ENCODE measurements at places on chromosomes 2 and 18. TPM values are rescaled to one million over a fixed set of nuclear protein-coding genes. Genes with fewer than 3 reads are reported as not detected.

- peak; percentile 93 for DNase-seq
These were observed at the start of gene MBOAT2 for GRCh38 chr2:9003616-9004337. Gene MBOAT2, minus strand, starts transcription at chr2:9003684. Its CDS starts 70 bp downstream, at chr2:9003614.

COLEC12 gene
- 25.9 TPM for total RNA-seq

DNA sequence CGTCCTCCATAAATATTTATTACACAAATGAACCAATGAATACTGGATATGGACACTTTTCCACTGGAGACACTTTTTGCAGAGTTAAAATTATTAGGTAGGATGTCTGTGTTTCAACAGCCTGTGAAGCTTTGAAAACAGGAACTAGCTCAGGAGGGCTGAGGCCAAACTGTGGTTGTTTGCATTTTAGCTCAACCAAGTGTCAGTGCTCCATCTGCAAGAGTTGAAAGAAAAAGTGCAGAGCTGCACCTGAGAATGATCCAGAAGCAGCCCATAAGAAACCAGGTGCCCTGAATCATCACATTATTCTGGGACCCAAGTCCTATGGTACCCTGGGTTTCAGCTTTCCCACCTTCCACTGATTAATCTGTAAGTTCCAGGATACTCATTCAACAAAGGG, 180.4 kb downstream of the TRIB2 start:
- DNase-seq, result no peak

DNA sequence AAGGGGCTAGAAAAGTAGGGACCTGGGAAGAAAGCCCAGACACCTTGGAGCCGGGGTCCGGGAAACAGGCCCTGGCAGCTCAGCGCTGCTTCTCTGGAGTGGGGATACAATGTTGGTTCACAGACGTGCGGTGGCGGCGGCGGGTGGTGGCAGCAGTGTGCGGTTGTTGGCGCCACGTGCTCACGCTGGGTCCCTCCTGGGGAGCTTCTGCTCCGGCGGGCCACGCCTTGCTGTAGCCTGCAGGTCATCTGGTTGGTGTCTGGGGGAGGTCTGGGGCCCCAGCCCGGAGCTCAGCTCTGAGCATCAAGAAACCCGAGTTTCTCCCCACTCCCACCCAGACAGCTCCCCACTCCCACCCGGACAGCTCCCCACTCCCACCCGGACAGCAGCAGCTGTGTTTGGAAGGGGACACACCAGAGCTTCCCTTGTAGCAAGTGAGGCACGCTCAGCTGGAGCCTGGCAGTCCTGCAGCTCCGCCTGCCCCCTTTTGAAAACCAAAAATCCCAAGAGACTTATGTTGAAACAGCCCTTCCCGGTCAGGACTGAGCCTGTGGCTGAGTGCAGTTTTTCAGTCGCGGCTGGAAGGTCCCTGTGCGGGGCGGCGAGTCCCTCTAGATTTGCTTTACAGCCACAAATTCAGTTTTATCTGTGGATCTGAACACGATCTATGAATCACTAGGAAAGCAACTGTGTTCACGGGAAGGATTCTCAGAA, 46.9 kb downstream of the NFATC1 start:
- DNase-seq, result peak; percentile 38

DNA sequence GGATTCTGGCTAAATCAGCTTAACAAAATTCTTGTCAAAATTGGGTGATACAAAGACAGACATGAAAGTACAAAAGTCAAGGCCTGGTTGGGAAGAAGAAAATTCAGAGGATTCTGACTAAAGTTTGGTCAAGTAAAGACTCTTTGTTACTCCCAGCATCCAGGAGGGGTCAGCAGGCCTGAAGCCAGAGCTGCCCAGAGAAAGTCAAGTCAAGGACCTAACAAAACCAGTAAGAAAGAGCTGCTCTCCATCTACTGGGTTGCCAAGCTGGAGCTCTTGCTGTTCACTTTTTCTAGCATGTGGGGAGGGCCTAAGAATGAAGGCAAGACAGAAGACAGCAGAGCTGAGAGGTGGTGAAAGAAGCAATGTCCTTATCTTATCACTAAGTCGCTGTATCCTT, 143.3 kb downstream of the C1D start:
- DNase-seq, result no peak

DNA sequence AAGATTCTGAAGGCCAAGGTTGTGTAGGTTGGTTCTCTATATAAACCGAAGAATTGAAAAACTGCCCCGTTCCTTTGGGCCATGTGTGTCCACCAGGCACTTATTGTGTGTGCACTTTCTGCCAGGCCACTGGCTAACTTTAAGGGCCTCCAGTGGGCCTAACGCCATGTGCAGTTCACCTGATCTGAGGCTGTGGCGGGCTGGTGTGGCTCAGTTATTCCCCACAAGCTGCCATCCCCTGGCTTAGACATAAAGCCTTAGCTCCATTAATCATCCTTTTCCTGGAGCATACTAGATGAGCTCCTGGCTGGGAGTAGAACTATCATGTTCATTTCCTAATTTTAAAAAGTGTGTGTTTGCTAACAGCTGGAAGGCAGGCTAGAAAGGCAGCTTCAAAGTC, 304.1 kb upstream of the TNP1 start:
- no peak for DNase-seq

DNA sequence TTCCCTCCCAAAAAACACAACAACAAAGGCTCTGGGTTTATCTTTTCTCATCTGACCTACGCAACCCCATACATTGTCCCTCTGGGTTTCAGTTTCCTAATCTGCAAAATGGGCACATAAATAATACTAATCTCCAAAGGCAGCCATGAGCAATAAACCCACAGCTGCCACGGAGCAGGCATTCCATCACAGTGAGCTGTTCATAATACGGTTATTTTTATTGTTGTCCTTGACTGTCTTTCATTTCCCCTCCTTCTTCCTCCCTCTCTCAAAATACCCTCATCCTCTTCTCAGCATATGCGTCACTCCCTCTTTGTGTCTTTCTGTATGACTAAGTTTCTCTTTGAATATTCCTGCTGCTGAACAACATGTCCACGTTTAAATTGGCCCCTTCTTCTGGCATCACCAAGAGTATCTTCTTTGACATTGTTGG, 129.8 kb upstream of the CAB39 start:
- DNase-seq, result no peak

KLF11 gene
- total RNA-seq, result 5.8 TPM

DNA sequence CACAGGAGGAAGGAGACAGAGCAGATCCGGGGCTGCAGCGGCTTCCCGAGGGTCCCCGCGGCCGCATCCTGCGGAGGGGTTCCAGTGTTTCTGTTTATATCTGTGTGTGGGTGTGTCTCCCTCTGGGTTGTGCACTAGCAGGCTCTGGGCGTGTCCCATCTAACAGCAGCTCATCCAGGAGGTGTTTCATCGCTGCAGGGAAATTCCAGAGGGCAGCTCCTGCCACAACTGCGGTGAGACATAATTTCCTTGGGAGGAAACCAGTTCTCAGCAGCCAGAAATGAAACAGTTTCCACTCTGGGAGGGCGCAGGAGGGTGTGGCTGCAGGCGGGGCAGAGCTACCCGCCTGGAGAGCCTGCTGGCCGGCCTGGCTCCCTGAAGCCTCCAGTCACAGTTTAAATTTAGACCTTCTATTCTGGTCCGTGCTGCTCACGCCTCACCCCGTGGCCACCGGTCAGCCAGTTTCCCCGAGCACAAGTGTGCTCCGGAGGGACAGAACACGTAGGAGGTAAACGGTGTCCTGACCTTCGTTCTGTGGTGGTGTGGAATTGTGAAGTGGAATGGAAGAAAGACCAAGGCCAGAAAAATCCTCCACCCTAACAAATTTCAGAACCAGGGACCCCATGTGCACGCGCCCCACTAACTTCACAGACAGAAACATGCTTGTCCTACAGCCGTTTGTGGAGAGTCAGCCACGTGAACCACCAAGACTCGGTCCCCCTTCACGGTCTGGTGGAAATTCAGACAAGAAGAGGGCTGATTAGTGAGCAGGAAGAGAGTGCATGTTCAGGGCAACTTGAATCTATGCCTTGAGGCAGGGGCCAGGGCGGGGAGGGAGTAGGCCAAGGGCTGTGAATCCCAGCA, 50.2 kb downstream of the TEX44 start:
- DNase-seq, result peak; percentile 99

DNA sequence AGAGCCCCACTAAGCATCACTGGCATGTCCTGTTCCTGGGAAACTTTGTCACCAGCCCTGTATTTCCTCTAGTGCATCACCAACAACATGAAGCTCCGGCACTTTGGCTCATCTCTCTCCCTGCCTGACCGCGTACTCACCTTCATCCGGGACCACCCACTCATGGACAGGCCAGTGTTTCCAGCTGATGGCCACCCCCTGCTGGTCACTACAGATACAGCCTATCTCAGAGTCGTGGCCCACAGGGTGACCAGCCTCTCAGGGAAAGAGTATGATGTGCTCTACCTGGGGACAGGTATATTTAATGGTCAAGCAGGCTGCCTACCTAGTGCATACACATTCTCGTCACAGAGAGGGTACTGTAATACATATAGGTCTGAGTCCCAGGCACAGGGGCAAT, 21.0 kb downstream of the SEMA4F start:
- DNase-seq, result no peak

- DNase-seq, result no peak
These were observed 50.4 kb upstream of the CTDP1 start for GRCh38 chr18:79629249-79629558.

GRCh38 chr2:120651818-120652217, 83.8 kb upstream of the GLI2 start:
- DNase-seq, result no peak

HMSD gene
- not detected for total RNA-seq

DNA sequence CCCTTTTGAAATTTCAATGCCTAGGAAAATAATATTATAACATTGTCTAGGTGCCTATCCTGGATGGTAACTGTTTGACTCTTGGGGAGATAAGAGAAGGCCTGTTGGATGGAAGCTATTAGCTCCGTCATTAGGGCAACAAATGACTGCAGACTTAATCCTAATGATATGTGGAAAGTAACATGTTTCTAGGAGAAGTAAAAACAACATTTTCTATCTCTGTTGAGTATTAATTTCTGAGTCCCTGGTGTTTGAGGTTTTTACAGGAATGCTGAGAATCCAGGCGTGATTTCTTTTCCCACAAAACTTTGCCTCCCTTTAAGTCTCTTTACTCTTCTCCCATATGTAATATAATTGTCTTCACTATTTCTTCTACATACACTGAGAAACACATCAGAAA, 159.1 kb downstream of the GALNT1 start:
- DNase-seq, result no peak

- peak; percentile 42 for DNase-seq
These were observed 33.5 kb downstream of the EPB41L3 start for GRCh38 chr18:5510135-5510846.

GRCh38 chr2:191881982-191882816, 35.3 kb upstream of the CAVIN2 start:
- no peak for DNase-seq

CYTIP gene
- total RNA-seq, result not detected

OBSL1 gene
- total RNA-seq, result 84.9 TPM

RESP18 gene
- not detected for total RNA-seq

GRCh38 chr18:45447355-45448265, 167.7 kb upstream of the SLC14A2 start:
- DNase-seq, result no peak

DNA sequence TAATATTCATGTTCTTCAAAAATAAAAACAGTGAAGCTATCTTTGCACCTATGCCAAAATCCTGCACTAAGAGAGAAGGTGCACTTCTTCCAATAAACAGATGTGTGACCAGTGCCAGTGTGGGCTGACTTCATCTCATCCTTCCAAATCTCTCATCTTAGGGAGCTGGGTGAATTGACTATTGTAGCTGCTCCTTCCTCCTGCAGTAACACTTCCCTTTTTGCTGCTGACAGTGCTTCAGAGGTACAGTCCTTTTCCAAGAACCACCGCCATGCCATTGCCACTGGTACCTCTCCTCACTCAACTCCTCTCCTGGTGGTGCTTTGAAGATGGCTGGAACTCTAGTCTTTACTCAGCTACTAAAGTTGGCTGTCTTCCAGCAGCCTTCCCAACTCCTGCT, 42.1 kb upstream of the ARHGAP25 start:
- DNase-seq, result no peak

GAD1 gene
- total RNA-seq, result 0.13 TPM

DNA sequence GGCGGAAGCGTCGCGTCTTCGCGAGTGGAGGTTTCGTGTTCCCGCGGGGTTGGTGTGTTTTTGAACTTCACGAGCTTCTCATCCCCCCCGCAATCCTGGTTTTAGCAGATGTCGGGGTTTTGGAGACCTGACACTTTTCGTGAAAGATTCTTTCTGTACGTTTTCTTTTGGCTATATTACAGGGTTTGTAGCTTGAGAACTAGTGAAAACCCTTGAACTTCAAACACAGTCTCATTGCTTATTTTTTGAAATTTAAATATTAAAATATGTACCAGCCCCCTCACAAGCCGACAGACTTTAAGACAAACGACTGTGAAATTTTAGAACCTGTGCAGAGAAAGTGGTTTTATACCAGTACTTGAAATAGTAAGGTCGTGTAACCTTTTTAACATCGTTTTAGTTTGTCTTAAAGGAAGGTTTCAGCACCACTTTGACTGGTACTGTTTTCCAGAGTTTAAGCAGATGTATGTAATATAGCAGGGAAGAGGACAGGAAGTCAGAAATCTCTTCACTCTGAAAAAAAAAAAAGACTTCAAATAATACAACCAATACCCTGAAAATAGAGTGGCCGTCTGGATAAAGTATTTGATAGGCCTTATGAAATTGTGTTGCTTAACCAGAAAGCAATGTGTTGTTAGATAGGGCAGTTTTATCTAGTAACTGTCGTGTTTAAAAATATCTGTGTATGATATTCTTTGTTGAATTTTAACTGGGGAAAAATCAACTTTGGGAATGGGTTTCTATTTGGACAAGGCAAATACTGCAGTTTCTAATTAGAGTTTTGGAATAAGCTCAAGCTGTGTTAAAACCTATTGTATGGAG, 1.4 kb downstream of the SPATS2L start:
- DNase-seq, result peak; percentile 52

GRCh38 chr18:14941256-14941655, 193.3 kb downstream of the ANKRD30B start:
- no peak for DNase-seq

DNA sequence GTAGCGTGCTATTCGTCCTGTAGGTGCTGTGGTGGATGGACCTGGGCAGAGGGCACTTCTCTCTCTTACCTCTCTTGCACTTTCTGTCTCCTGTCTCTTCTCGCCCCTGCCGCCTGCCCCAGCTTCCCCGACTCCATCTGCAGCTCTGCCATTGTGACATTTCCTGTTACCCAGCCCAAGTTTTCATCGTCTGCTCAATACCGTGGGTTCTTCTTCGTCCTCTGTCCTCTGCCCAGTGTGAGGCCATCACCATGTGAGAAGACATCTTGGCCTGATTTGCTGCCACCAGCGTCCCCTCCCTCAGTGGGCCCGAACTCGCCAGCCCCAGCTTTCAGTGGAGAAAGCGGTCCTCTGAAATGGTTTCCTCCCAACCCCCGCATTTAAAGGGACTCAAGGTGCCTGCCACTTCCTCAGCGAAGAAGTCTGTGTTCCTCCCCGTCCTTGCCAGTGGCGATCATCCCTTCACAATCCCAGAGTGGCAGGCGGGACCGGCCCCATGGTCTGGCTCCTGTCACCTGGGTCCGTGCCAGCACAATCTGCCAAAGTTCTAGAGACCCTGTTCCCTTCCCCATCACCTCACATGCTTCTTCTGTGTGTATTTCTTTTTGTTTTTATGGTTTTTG, 18.0 kb downstream of the TGOLN2 start:
- no peak for DNase-seq
